Stimulated activated CD8-positive, alpha-beta memory T cell treated with anti-CD3 and anti-CD28 coated beads, Interleukin-15, amount 100 ng/mL, for 48 hours (primary cell): ENCODE measurements at places on chromosomes 4 and X.

GRCh38 chrX:136431625-136432024 is 56.1 kb upstream of the BRS3 start:
- no peak for DNase-seq

DNA sequence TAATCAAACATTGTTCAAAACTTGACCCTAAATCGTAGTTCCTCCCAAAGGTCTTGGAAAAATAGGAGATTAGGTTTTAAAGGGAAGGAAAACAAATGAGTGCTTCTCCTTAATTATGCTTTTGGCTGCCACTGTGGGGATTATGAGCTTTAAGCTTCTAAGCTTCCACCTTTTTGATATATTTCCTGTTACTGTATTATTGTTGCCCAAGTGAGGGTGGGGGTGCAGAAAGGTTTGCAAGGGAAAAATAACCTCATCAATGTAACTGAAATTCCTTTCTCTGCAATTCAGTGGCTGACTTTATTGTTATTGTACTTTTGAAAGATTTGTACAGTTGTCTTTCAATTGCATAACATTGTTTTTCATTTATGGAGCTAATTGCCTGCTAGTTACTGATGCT is 285.1 kb downstream of the FRMPD4 start:
- no peak for DNase-seq

GRCh38 chr4:158193171-158193749 is 17.0 kb upstream of the TMEM144 start:
- no peak for DNase-seq

DNA sequence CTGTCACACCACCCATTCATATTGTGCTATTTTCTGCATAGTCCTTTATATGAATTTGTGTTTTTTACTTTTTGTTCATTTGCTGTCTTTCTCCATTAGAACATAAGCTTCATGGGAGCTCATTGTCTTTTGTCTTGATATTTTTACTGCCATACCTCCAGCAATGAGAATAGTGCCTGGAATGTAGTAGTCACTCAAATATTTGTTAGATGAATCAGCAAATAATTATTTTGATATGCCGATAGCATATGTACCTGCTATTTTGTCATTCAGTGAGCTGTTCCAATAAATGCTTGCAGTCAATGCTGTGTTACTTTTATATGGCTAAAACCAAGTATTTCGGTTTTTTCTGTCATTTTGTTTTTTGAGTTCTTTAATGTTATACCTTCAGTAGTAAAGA is 43.5 kb upstream of the SLC25A31 start:
- no peak for DNase-seq

GRCh38 chrX:153206425-153207046 is 27.5 kb downstream of the MAGEA1 start:
- DNase-seq, result no peak

DNA sequence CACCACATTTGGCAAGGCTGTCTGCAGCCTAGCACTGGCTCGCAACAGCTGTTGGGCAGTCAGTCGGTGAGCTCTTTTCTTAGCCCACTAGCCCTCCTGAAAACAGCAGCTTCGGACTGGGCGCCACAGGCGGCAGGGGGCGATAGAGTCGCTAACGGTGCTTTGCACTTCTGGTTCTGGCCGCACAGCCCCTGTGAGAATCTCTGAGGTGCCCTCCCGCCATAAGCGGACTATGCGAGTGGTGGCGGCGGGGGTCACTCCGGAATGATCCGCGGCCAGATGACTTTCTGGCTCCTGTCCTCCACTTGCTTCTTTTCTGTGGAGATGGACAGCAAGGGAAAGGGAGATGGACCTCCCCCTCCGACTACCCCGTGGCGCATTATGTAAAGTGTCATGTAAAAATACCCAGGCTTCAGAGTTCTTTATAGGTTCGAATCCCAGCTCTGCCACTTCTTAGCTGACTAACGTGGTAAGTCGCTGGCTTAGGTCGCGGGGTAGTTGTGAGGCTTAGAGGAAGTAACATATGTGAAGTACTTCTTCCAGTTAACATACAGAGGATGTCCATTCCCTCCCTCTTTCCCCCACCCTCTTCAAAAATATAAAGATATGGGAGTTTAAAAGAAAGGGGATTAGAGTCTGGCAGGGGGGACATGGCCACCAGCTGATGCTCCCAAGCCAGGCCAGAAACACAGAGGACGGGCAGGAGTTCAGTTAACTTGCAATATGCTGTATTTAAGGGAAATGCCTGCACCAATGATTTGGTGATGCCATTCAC is 11.0 kb downstream of the ARHGAP36 start:
- DNase-seq, result no peak

DNA sequence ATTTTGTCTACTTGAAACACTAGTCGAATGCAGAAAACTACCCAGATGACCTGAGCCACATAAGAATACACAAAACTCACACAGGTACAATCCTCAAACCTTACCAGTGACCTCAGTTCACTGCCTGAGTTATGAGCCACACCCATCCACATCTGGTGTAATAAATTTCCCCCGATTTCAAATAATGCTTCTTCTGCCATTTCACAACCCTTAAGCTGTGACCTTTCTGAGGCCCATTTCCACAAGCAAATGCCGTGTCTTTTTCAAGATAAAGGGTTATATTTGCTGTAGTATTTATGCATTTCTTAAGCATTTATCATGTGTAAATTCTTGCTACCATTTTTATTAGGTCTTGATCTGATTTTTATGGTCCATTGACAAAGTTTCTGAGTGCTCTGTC is 1.8 kb upstream of the ARHGEF38 start:
- no peak for DNase-seq

GRCh38 chr4:150219841-150220240 is 141.6 kb downstream of the DCLK2 start:
- no peak for DNase-seq

GRCh38 chr4:27318740-27319139 is 458.1 kb downstream of the STIM2 start:
- no peak for DNase-seq

GRCh38 chr4:74223801-74224200 is 65.9 kb downstream of the MTHFD2L start:
- DNase-seq, result no peak

DNA sequence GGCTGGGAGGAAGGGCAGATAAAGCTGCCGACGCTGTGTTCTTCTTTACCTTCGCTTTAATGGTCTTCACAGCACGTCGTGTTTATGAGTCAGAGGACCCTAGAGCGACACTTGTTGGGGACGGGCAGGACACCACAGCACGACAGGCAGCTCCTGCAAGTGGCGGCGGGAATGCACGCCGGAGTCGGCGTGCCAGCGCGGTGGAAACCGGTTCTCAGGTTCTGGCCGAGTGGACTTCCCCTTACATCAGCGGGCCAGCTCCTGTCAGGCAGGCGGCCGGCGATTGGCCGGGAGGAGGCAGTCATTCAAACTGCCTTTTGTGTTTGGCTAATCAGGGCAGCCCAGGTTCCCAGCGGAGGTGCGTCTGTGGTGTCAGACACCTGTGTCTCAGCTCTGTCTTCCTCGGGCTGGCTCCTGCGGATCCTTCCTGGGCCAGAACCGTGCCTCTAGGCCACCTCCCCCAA is 150.9 kb downstream of the SHROOM3 start:
- DNase-seq, result peak; percentile 3

- no peak for DNase-seq
These were observed 81.9 kb downstream of the PDLIM5 start for GRCh38 chr4:94533405-94534223.

DNA sequence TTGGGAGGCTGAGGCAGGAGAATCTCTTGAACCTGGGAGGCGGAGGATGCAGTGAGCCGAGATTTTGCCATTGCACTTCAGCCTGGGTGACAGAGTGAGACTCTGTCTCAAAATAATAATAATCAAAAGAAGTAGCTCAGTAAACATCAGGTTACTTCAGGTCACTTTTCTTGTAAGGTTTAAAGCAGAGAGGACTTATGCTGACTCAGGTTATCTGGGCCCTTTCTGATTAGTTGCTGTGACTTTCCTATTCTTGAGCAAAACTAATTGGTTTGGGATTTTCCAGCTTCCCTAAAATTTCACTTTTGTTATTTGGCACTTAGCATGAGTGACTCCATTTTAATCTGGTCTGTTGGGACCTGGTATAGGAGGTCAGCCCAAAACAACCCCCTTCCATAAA is 812.9 kb downstream of the NLGN4X start:
- no peak for DNase-seq

DNA sequence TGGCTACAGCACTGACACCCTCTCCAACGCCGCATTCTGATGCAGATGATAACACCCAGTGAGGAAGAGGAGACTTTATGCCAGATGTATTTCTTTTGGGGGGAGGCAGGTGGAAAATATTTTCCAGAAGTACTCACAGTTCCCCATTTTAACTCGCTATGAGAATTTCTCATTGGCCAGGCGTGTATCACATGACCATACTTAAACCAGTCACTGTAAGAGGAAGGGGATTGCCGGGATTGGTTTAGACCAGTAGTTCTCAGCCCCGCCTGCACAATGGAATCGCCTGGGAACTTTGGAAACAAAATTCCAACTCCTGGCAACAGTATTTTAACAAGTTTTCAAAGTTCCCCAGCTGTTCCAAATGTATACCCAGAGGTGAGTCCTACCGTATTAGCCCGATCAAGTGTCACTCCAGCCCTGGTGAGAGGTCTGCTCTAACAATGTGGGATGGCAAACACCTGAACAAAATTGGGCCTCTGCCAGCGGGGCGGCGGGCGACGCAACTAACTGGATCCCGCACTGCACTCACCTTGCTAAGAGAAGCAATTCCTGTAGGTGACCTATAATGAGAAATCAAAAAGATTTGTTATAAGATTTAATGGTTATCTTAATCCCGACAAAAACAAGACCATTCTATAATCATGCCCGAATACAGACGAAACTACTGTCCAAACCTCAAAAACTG is 2.9 kb upstream of the MSL3 start:
- no peak for DNase-seq

DNA sequence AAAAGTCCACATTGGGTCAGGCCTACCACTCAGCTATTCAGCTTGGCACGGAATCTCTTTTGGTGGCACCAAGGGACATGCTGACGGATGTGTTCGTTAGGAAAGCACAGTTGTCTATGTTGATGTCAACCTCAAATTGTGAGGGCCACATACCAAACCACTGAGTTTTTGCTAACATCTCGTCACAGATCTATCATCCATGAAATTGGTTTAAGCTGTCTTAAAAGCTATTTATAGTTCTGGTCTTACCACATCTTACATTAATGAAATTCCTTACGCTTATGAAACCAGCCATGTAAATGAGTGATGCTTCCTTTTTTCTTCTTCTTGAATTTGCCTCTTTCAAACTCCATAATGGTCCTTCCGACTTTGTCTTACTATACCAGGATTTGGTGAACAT is 101.5 kb downstream of the MGST2 start:
- DNase-seq, result no peak

DNA sequence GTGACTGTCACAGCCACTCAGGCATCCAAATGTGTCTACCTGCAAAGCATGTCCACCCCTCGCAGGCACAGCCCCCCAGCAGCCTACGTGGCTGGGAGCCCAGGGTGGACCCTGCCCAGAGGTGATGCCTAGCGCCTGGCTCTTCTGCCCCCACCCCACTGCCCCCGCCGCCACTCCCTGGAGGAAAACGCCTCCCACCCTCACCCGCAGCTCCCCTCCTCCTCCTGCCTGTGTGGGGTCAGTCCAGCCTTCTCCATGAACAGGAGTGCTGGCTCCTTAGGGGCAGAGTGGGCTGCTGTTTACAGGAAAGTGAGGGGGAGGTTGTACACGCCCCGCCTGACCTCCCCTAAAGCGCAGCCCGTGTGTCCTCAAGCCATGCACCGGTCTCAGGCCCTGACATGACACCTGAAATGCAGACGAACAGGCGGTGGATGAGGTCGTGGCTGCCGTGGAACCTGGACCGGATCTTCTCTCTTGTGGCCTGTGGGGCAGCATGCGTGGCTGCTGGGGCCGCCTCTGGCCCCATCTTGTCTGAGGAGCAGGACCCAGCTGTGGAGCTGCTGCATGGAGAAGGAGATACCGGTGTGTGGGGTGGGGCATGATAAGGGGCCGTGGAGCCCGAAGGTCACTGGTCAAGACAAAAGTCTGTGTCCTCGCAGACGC is 11.9 kb upstream of the MXD4 start:
- DNase-seq, result no peak

- no peak for DNase-seq
These were observed 181.3 kb downstream of the OR13H1 start for GRCh38 chrX:131725001-131725654.

DNA sequence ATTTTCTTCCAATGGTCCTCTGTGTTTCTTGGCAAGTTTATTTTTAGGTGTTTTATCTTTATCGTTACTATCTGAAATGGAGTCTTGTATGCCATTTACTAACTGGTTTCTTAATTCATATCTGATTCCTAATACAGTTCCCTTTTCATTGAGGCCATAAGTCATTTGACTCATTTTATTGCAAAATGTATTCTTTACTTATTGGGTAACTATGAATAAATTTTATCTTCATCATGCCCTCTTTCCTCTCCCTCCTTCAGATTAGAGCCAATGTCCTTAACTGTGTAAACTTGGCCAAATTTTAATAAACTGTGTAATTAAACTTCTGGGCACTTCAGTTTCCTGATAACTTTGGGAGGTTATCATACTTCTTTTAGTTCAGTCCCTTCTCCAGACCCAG is 19.3 kb upstream of the MSMO1 start:
- DNase-seq, result no peak

GRCh38 chrX:123860983-123861382 is 1.1 kb downstream of the XIAP start:
- DNase-seq, result no peak

GRCh38 chr4:5957076-5957475 is 61.2 kb downstream of the C4orf50 start:
- DNase-seq, result no peak

- DNase-seq, result no peak
These were observed 91.1 kb downstream of the PCDH7 start for GRCh38 chr4:30811296-30811695.

DNA sequence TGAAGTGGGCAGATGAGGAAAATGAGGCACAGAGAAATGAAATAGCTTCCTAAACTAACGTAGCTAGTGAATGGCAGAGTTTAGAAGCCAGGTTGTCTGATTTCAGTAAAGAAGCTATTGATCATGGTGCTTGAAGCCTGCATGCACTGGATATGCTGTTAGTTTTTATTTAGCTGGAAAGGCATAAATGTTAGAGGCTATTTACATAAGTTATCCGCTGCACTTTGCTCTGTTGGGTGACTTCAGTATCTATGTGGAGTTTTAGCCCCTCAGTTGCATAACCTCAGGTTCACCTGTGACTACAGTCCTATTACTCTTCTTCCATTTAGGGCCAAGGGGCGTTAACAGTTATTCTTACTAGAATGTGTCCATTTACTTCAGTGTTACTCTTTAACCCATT is 522.4 kb upstream of the RPS6KA3 start:
- DNase-seq, result no peak

GRCh38 chrX:150558424-150558823 is 10.0 kb upstream of the MTM1 start:
- no peak for DNase-seq

GRCh38 chrX:40031911-40032310 is 65.8 kb downstream of the BCOR start:
- no peak for DNase-seq

- no peak for DNase-seq
These were observed 147.1 kb upstream of the TEX13C start for GRCh38 chrX:125172531-125172930.

DNA sequence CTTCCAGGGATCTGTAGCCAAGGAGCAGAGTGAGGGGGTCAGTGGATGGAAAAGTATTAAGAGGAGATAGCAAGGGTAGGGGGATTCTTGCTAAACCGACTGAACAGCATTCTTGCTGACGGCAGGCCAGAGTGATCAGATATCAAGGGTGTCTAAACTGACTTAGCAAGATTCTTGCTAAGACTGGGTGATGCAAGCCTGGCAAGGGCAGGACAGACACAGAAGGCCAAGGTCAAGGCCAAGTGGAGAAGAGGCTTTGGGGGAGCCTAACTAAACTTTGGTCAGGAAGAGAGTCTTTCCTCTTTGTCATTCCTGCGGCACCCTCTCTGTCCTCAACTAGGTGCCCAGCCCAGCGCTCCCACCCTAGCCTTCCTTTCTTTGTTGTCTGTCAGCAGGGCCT is 799 bp downstream of the XPNPEP2 start:
- no peak for DNase-seq
